ENCODE measurements at places on chromosomes 2 and 18.

DNA sequence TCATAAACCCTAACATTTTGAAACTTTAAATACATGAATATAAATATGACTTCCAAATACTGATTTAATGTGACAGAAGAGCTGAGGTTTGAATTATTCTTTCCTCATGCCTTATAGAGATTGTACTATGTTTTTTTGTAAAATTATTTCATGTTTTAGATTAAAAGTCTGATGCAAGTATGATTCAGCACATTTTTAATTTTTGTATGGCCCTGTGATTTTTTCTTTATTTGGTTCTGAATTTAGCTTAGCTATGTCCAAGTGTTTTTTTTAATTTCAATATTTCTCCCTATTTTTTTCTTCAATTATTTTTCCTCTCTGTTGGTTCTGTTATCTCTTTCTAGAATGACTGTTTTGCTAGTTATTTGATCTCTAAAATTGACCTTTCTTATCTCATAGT lies 552.1 kb downstream of the XIRP2 start:
- no peak for DNase-seq

GRCh38 chr18:59512025-59512755 lies 153.1 kb upstream of the LMAN1 start:
- DNase-seq, result no peak

DNA sequence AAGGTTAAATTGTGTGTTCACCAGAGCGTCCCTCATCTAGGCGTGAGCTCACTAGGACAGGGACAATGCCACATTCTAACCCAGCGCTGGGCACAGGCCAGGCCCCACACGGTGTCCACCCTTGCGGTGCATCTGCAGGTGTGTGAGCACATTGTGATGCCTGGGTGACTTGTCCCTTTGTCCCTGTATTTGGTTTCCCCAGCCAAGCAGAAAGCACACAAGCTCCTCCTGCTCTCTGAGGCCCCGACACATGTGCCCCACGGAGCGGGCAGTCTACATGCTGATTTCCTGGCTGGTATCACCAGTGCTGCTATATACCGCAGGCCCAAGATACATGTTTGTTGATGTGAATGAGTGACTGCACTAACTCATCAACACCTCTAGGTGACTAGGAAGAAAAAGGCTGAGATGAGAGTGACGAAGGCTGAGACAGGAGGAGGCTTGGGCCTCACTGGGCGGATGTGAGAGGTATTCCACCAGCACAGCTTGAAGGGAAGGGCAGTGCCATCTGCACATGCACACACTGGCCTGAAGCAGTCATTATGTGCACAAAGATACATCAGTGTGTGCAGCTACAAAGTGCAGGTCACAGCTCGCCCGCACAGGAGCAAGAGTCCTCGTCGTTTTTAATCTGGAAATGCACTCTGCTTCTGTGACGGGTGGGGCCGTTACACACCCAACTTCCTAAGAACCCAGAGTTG lies 205.9 kb downstream of the EIPR1 start:
- no peak for DNase-seq

DNA sequence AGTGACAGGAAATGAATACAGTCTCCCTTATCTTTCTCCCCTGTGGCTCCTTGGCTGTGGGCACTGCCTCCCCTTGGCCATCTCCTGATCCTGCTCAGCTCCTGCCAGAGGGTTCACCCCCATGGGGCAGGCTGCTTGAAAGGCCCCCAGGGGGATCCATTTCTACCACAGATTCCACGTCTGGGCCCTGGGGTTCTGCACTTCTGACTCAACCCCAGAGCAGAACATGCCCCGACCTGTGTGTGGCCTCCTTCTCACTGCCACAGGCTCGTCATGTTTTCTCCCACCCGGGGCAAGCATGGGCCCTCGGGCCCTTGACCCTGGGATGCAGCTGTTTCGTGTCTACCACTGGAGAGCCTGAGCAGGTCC lies 122.2 kb downstream of the ACKR3 start:
- DNase-seq, result no peak

DNA sequence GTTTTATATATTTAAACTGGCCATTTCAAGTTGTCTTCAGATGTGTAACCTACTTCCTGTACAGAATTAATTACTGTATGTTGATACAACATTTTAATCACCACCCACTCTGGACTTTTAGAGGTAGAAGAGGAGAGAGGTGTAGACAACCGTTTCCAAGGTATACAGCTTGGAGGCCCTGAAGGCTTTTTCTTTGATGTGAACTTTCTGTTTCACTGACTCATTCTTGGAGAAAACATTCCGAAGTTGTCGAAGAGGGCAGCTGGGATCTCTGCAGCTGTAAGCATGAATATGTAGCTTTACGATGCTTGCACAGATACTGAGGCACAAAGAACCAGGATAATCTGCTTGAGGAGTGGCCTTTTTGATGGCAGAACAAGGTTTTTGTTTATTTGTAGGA lies 137.0 kb downstream of the NCKAP5 start:
- DNase-seq, result no peak

- DNase-seq, result no peak
Observed at GRCh38 chr2:142629193-142629592, 248.3 kb upstream of the KYNU start.

DNA sequence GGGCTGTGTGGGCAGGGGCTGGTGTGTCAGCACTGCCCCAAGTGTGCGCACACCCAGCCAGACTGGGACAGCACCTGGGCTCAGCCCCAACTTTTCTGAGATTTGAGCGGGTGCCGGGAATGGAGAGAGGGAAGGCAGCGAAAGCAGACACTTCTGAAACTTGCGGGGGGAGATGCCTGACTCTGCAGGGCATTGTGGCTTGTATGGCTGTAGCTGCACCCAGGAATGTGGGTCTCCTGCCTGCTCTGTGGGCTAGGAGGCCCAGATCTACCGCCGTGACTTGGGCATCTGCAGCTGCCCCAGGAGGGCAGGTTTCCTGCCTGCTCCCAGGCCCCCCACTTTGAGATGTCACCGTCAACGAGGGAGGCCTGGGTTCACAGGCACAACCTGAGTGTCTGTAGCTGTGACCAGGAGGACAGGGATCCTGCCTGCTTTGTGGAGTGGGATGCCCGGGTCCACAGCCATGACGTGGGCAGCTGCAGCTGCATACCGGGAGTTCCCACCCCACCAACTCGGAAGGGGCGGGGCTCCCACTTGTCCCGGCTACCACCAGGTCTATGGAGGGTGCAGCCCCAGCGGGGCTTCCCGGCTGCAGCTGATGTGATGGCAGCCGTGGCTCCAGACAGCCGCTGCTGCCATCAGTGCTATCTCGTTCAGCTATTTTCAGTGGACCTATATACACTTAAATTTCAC lies 95.3 kb downstream of the DOK6 start:
- DNase-seq, result no peak

- no peak for DNase-seq
Observed at GRCh38 chr18:35409911-35410310, 32.8 kb upstream of the ZNF396 start.

GRCh38 chr2:116719836-116720235 lies 1094.7 kb upstream of the DDX18 start:
- DNase-seq, result no peak

DNA sequence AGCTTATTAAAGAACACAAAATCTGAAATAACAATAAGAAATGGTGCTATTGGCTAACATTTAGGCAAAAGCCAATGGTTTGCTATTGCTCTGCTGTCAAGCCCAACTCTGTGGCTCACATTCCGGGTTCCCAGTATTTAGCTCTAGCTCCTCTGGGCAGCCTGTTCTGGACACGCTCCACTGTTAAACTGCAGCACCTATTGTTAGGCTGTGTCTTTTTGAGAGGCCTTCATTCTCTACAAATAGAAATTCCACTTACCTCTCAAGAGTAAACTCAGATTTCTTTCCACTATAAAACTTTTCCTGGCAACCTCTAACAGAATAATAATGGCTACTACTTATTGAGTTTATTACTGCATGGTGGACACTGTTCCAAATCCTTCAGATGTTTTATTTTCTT lies 3.7 kb upstream of the KLHL14 start:
- no peak for DNase-seq

GRCh38 chr2:75523313-75524275 lies 37.1 kb downstream of the EVA1A start:
- DNase-seq, result no peak

GRCh38 chr18:60549338-60549960 lies 176.9 kb upstream of the MC4R start:
- DNase-seq, result no peak

DNA sequence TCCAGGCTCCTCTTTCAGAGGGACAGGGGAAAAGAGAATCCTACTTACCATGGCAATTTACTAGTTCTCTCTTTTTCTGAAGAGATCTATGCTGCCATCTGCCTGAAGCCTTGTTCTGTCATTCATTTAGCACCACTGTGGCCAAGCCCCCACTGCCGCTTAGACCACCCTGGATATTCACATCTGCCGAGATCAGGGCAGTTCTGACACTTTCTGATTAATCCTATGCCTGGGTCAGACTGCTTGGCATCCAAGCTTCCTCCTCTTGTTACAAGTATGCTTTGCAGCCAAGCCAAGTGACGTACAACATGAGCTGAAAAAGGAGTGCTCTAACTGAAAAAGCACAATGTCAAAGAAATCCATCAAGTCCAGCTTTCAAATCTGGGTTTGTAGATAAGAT lies 332.6 kb downstream of the SUCLG1 start:
- no peak for DNase-seq
